Thymus (tissue), 14 donors: ENCODE measurements at places on chromosomes 6 and 20.

DNA sequence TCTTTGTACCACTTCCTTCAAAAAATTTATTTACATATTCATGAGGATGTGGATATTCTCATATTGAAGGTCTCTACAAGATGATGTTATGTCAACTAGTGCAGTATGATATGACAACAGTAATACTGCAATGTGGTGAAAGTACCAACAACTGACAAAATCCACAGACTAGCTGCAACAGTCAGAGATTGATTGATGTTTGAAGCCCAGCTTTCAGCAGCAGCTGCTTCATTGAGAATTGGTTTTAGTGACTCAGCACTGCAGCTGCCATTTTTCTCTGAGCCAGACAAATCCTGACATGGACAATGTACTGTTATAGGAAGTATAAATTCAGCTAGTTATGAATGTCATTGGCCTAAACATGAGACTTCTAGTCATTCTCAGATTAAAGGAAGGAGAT lies 53.8 kb downstream of the PKIB start:
- H3K27ac ChIP-seq: no peak overlapping the region
- no peaks in the 10 kb centered on the region for H3K4me1 ChIP-seq
- H3K36me3 ChIP-seq: no peaks in the 10 kb centered on the region
- no peak for DNase-seq
- H3K4me3 ChIP-seq: no peak overlapping the region
- no peaks in the 10 kb centered on the region for H3K27me3 ChIP-seq

DNA sequence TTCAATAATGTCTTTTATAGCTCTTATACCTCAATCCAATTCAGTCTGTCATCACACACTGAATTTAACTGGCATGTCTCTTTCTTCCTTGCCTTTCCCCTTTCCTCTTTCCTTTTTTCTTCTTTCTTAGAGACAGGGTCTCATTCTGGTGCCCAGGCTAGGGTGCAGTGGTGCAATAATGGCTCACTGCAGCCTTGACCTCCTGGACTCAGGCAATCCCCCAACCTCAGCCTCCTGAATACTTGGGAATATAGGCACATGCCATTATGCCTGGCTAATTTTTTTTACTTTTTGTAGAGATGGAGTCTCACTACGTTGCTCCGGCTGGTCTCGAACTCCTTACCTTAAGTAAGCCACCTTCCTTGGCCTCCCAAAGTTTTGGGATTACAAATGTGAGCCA lies 65.9 kb downstream of the CBFA2T2 start:
- H3K4me3 ChIP-seq: no peak overlapping the region
- peaks cover 11% of the 10 kb centered on the region for H3K36me3 ChIP-seq
- H3K27ac ChIP-seq: peak overlapping the region; percentile 95
- H3K4me1 ChIP-seq: peaks cover 2% of the 10 kb centered on the region
- DNase-seq: no peak

- peak overlapping the region; percentile 78 for H3K4me3 ChIP-seq
- no peak for DNase-seq
- no peaks in the 10 kb centered on the region for H3K36me3 ChIP-seq
- peak overlapping the region; percentile 88 for H3K27ac ChIP-seq
These were observed 11.0 kb upstream of the ELOVL5 start for GRCh38 chr6:53359843-53360092.

GRCh38 chr6:13452346-13453117 lies 34.9 kb downstream of the GFOD1 start:
- H3K27me3 ChIP-seq: no peaks in the 10 kb centered on the region
- no peak for DNase-seq
- H3K4me3 ChIP-seq: no peak overlapping the region
- H3K4me1 ChIP-seq: peaks cover 50% of the 10 kb centered on the region
- no peaks in the 10 kb centered on the region for H3K36me3 ChIP-seq

DNA sequence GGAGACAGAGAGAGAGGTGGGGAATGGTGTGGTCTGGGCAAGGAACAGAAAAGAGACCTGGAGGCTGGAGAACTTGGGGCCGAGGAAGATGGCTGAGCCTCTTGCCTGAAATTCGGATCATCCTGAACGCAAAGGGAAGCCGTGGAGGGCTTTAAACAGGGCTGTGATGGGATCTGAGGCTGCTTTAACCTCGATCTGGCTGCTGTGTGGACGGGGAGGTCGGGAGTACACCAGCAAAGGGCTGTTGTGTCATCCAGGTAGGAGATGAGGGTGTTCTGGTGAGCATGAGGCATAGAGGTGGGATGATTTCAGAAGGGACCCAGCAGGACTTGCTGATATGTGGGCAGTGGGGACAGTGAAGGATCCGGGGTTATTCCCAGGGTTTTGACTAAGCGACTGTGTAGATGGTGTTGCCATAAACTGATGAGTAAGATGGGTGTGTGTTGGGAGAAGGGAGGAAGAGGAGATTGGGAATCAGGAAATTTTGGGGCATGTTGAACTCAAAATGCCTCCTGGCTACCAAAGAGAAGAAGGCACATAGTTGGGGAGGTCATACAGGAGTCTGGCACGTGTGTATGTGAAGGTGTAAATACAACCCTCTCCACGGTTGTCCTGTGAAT lies 158.5 kb downstream of the NFATC2 start:
- no peak for DNase-seq
- H3K36me3 ChIP-seq: no peaks in the 10 kb centered on the region
- no peaks in the 10 kb centered on the region for H3K27me3 ChIP-seq
- H3K27ac ChIP-seq: no peak overlapping the region
- no peaks in the 10 kb centered on the region for H3K4me1 ChIP-seq

- no peak for DNase-seq
- H3K27me3 ChIP-seq: no peaks in the 10 kb centered on the region
- H3K36me3 ChIP-seq: no peaks in the 10 kb centered on the region
- H3K4me1 ChIP-seq: no peaks in the 10 kb centered on the region
- no peak overlapping the region for H3K27ac ChIP-seq
These were observed 169.4 kb downstream of the TRDN start for GRCh38 chr6:123467392-123467791.

DNA sequence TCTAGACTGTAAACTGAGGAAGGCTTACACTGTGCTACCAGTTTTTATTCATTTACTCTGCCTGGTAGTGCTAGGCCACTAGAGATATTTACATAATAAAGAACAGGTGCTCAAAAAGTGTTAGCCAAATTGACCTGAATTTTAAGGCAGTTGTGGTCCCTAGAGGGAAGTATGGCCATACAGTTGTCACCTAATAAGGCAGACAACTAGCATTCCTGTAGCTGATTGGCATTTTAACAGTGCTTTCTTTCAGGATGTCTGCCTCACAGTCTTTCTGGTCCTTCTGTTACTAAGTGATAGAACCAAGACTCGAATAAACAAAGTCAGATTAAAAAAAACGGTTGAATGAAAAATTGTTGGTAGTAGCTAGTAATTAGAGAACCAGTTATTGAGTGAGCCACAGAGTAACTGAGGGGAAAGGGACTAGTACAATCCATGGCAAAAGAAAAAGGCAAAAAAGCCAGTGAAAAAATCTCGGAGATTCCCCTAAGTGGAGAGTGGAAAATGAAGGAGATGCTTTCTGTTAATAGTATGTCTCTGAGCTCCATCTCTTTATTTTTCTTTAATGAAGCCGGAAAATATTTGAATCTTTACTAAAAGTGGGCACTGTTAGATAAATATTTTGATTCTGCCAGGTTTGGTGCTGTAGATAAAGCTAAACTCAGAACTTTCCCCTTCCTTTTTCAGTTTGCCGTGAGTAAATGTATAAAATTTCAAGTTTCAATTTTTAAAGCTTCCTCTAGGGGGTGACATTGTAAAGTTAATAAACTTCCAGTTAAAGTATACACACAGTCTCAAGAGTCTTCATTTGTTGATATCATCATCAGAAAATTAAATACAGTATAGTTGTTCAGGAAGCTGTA lies 9.1 kb downstream of the VTA1 start:
- H3K36me3 ChIP-seq: no peaks in the 10 kb centered on the region
- H3K4me3 ChIP-seq: no peak overlapping the region
- no peak for DNase-seq

DNA sequence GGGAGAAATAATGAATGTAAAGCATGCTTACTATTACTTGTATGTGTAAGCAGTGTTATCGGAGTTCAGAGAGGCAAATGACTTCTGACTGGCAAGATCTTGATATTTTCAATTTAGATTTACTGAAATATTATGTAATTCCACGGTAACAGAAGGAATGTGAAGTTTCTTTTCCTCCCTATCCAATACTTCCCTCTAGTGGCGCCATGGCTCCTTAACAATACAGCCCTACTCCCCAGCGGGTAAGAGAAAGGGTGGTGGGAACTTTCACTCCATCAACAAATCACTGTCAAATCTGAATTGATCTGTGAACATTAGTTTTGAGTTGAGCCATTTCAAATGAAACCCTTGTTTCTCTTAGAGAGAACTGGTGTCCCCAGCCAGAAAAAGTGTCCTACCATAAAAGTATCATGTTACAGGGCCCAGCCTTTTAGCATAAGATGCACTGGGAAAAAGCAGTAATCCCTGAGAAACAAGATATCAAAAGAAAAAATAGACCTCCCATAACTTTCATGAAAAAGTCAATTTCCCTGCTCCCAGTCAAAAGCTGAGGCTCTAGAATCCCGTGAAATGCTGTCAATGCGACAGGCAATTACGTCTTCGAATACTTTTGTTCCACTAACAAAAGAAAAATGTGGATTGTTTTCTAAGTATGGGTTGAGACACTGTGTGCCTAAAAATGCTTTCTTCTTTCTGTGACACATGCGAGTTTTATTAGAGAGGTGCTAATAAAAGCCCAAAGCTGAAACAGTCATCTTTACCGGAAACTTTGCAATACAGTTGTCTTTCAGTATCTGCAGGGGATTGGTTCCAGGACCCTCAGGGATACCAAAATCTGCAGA lies 12.9 kb downstream of the COX7A2 start:
- no peaks in the 10 kb centered on the region for H3K4me1 ChIP-seq
- H3K27me3 ChIP-seq: no peaks in the 10 kb centered on the region
- no peaks in the 10 kb centered on the region for H3K36me3 ChIP-seq

DNA sequence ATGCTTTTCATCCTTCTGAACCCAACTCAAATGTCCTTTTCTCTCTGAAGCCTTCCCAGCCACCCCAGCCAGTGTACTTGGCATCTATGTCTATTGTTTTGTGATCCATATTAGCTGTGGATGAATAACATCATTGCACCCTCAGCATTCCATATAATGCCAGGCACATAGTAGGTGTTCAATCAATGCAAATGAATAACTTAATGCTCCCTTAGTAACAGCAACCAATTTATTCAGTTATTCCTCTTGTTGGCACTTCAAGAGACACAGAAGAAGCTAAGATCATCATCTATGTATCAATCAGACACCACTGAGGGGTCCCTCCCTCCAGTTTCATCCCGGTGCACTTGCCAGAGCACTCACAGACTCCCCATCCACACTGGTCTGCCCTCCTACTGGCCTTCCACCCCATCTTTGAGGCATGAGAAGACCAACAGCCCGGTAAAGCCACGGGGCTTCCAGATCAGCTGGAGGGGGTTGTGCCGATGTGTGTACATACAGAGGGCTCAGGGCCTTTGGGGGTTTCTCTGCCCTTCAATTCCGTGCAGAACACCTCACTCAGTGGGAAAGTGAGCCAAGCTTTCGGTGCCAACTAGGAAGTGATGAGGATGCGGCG lies 2.4 kb upstream of the TAF8 start:
- peaks cover 30% of the 10 kb centered on the region for H3K4me1 ChIP-seq
- no peaks in the 10 kb centered on the region for H3K27me3 ChIP-seq
- H3K4me3 ChIP-seq: peak overlapping the region; percentile 97
- no peak for DNase-seq
- H3K27ac ChIP-seq: peak overlapping the region; percentile 94

GRCh38 chr6:154605178-154605881 lies 94.8 kb upstream of the CNKSR3 start:
- DNase-seq: no peak
- no peaks in the 10 kb centered on the region for H3K4me1 ChIP-seq
- H3K27me3 ChIP-seq: no peaks in the 10 kb centered on the region
- no peak overlapping the region for H3K27ac ChIP-seq
- H3K4me3 ChIP-seq: no peak overlapping the region
- H3K36me3 ChIP-seq: no peaks in the 10 kb centered on the region

DNA sequence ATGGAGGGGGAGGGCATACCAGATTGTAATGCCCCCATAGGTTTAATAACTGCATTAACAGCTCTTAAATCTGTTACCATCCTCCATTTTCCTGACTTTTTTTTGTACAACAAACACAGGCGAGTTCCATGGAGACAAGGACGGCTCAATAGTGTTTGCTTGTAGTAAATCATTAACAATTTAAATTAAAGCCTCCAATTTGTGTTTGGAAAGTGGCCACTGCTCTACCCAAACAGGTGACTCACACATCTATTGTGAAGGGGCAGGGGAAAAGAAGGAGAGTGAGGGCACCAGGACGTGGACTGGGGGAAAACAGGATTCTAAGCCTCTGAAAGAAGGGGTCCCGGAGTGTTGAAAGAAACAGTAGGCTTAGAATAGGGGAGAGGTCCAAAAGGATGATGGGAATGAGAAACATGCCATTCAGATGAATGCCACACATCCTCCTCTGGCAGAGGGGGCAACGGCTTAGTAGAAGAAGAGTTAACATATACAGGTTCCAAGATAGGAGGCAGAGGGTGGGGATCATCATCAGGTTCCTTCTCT lies 6.9 kb downstream of the GLYATL3 start:
- H3K4me3 ChIP-seq: no peak overlapping the region
- H3K4me1 ChIP-seq: no peaks in the 10 kb centered on the region
- H3K36me3 ChIP-seq: no peaks in the 10 kb centered on the region

- no peak overlapping the region for H3K4me3 ChIP-seq
- DNase-seq: peak; percentile 4
- peak overlapping the region; percentile 42 for H3K27ac ChIP-seq
- H3K4me1 ChIP-seq: no peaks in the 10 kb centered on the region
- H3K36me3 ChIP-seq: no peaks in the 10 kb centered on the region
- H3K27me3 ChIP-seq: no peaks in the 10 kb centered on the region
These were observed 345.2 kb downstream of the GJA1 start for GRCh38 chr6:121780325-121781321.

- no peaks in the 10 kb centered on the region for H3K36me3 ChIP-seq
- no peak overlapping the region for H3K27ac ChIP-seq
- H3K27me3 ChIP-seq: no peaks in the 10 kb centered on the region
- no peak for DNase-seq
- no peaks in the 10 kb centered on the region for H3K4me1 ChIP-seq
These were observed 89.3 kb upstream of the AHI1 start for GRCh38 chr6:135586844-135587243.

- H3K4me3 ChIP-seq: no peak overlapping the region
- no peak for DNase-seq
- no peaks in the 10 kb centered on the region for H3K27me3 ChIP-seq
- H3K27ac ChIP-seq: no peak overlapping the region
- no peaks in the 10 kb centered on the region for H3K36me3 ChIP-seq
These were observed 140.3 kb upstream of the TCF21 start for GRCh38 chr6:133748628-133749027.

DNA sequence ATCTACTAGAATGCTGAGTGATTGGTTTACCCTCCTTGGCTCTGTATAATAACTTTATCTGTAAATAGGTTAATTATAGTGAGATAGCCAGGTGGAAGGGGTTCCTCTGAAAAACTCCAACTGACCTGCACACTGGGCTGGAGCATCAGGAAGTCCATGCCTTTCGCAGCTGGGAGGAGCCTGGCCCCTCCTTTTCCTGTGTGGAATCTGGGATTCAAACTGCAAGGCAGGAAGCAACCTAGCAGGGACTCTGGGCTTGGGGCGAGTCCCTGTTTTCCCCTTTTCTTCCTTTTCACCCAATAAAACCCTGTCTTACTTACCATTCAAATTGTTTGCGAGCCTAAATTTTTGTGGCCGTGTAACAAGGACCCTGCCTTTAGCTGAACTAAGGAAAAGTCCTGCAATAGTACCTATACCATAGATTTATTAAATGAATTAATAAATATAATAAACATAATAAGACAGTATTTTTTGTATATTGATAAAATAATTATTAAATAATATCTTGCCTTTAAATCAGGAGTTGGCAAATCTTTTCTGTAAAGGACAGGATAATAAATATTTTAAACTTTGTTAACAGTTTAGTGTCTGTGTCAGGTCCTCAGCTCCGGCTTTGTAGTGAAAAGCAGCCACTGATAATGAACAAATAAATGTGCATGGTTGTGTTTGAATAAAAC lies 406.2 kb upstream of the MMS22L start:
- no peaks in the 10 kb centered on the region for H3K36me3 ChIP-seq
- H3K27ac ChIP-seq: no peak overlapping the region
- H3K4me1 ChIP-seq: no peaks in the 10 kb centered on the region
- H3K4me3 ChIP-seq: no peak overlapping the region
- H3K27me3 ChIP-seq: no peaks in the 10 kb centered on the region
